ENCODE measurements at places on chromosomes 3 and 15.

DNA sequence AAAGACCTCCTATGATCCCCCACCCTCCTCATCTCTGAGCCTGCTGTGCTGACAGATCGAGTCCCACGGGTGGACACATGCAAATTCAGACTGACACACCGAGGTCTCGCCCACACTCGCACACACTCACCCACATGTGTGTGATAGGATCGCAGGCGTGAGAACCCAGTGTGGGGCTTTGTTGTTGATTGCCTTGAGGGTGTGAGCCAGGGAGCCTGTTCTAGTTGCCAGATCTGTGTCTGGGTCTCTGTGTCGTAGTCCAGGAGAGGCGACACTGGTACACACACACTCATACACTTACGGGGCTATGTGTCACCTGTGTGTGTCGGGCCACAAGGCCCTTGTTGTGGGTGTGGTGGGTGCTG lies 2.0 kb downstream of the EPHB3 start:
- DNase-seq, result no peak

GRCh38 chr3:118781839-118782238 lies 252.8 kb downstream of the IGSF11 start:
- DNase-seq, result no peak

DNA sequence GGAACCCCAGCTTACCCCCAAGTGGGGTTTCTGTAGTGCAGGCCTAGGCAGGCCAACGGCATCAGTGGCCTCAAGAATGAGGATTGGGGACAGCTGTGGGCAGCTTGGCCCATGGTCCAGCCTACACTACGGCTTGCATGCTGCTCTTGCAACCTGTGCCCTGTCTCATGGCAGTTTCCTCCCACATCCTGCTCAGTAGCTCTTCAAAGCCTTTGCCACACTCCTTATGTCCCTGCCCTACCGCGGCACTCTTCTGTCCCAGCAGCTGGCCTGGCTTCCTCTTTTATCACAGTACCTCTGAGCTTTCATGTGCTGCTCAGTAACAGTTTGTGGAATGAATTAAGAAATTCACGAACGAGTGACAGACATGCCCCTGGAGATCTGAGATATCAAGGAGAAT lies 431.0 kb downstream of the EPHB1 start:
- no peak for DNase-seq

GRCh38 chr3:176078906-176079305 lies 1118.4 kb downstream of the TBL1XR1 start:
- DNase-seq, result peak; percentile 9

GRCh38 chr3:186152361-186152798 lies 43.5 kb upstream of the ETV5 start:
- DNase-seq, result no peak

- peak; percentile 80 for DNase-seq
These were observed 91.8 kb upstream of the PFN2 start for GRCh38 chr3:150062492-150062891.

- no peak for DNase-seq
These were observed 7.2 kb upstream of the CFAP161 start for GRCh38 chr15:81126892-81127291.

DNA sequence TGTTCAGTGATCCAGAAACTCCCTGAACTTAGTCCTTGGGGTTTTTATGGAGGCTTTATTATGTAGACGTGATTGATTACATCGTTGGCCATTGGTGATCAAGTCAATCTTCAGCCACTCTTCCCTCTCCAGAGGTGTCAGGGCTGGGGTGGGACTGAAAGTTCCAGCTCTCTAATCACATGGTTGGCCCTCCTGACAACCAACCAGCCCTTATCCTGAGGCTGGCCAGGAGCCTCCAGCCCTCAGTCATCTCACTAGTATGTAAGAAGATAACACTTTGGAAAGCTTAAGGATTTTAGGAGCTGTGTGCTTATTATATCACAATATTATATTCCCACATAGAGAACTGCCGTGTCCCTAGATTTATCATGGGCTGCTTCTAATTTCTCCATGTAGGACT lies 142.3 kb downstream of the VPS8 start:
- no peak for DNase-seq

GRCh38 chr15:72460402-72460801 lies 13.7 kb upstream of the ARIH1 start:
- DNase-seq, result no peak

- no peak for DNase-seq
These were observed 5.2 kb downstream of the SETD5 start for GRCh38 chr3:9402410-9403228.

GRCh38 chr15:52243286-52243685 lies 52.1 kb upstream of the GNB5 start:
- DNase-seq, result no peak

GRCh38 chr3:69288161-69288895 lies 97.6 kb downstream of the FRMD4B start:
- no peak for DNase-seq

- DNase-seq, result peak; percentile 55
These were observed 11.4 kb downstream of the C15orf40 start for GRCh38 chr15:82999905-83000671.

GRCh38 chr3:69671082-69671952 lies 67.9 kb upstream of the MITF start:
- peak; percentile 20 for DNase-seq

- no peak for DNase-seq
These were observed 42.8 kb upstream of the FEZF2 start for GRCh38 chr3:62416144-62416543.

- no peak for DNase-seq
These were observed 4.0 kb downstream of the LAMP3 start for GRCh38 chr3:183158551-183159006.

DNA sequence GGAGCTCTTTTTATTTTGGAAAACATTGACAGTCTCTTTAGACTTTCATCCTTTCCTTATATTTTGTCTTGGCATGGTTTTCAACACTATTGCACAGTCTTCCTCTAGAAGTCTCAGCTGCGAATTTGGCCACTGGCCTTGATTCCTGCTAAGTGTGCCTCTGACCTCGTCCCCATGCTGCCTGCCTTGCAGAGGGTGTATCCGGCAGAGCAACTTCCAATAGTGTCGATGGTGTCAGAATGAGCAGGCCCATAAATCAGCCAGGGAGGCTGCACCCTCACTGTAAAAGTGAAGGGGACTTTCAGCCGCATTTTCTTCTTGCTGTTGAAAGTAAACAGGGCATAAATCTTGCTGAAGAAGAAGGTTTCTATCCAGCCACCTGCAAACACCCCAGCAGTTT lies 336.7 kb upstream of the TRIM42 start:
- no peak for DNase-seq

DNA sequence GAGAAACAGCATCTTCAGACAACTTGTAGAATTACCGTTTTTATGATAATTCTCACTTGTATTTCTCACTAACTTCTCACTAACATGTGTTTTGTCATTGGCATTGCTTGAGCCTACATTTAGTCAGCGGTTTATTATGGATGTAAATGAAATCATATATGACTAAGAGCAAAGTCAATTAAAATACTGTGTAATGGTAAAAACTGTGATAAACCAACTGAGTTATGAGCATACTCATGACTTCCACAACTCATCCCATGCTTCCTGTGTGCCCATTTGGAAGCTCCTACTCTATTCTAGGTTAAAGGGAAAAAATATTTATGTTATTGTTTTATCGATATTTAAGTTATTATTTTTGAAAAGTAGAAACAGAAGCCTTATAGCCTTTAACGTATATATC lies 12.8 kb downstream of the PXK start:
- no peak for DNase-seq

- DNase-seq, result no peak
These were observed 335.6 kb downstream of the TUSC7 start for GRCh38 chr3:117045143-117045542.

DNA sequence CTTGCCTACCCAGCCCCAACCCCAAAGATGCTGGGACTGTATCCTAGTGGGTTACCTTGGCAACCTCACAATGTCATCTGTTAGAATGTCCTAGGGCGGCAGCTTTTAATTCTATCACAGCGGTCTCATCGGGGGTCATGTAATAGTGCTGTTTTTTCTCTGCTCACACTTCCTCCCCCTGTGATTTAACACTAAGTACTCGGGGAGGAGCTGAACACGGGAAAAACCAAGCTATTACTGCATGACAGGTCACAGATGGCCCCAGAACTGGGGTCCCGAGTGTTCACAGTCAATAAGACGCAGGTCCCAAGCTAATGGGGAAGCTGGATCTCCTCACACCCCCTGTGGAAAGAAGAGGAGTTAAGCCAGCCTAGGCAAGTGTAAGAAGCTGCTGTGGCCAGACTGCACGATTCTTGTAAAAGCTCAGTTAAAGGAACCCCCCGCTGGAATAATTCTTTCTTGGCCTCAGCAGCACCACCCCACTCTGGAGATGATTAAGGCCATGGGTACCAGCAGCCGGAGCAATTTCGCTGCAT lies 2.5 kb upstream of the RFTN1 start:
- DNase-seq, result no peak

GRCh38 chr15:39792025-39792843 lies 9.6 kb upstream of the FSIP1 start:
- no peak for DNase-seq

GRCh38 chr15:88634449-88634848 lies 4.4 kb upstream of the ISG20 start:
- no peak for DNase-seq

DNA sequence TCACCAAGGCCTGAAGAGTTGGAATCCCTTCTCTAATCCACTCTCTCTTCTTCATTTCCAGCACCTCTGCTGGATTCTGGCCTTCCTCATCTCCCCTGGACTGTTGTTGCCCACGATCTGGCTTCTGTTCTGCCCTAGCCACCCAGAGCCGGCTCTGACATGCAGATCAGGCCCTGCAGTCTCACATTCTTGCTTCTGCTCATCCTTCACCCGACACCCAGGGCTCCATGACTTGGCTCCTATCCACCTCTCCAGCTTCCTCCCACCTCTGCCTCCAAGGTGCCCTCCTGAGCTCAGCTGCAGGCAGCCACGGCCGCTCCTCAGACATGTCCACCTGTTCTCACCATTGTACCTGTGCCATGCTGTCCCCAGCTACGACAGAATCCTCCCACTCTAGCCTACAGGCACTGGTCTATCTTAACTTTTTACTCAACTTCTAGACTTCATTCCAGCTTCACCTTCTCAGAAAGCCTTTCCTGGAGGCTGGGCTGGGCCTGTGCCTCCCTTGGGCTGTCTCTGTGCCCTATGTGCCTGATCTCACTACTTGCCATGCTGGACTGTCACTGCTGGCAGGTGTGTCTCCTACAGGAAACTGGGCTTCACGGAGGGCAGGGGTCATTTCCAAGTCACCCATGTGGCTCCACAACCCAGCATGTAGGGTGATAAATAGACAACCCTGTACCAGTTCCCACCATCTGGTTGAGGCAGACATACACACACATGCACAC lies 16.0 kb upstream of the TBC1D21 start:
- no peak for DNase-seq

DNA sequence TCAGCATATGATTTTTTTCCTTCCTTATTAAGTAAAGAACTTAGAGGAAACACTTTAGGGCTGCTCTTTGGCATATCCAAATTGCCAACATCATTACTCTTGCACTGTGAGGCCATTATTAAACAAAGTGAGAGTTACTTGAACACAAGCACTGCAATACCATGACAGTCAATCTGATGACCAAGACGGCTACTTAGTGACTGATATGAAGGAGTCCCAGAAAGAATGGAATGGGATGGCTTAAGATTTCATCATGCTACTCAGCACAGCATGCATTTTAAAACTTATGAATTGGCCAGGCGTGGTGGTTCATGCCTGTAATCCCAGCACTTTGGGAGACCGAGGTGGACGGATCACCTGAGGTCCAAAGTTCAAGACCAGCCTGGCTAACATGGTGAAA lies 55.2 kb downstream of the FAM98B start:
- no peak for DNase-seq

DNA sequence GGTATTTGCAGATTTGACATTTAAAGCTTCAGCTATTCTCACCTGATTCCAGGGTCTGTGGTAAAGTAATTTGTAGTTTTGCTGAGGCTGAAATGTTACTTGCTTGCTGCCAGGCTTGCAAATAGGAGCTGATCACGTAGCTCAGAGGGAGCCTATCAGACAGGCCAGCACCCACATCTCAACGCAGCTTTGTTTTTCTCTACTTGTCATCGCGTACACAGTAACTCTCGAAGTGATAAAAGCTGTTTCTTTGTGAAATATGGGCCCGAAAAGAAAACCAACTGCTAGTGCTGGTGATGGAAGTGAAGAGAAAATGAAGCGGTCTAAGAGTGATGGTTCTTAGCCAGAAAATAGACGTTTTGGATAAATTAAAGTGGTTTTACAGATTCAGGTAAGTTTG lies 23.4 kb downstream of the RAB5A start:
- DNase-seq, result no peak

- DNase-seq, result no peak
These were observed 67.4 kb downstream of the ATP10A start for GRCh38 chr15:25795712-25796111.

GRCh38 chr3:109728861-109729494 lies 391.6 kb upstream of the DPPA4 start:
- no peak for DNase-seq

DNA sequence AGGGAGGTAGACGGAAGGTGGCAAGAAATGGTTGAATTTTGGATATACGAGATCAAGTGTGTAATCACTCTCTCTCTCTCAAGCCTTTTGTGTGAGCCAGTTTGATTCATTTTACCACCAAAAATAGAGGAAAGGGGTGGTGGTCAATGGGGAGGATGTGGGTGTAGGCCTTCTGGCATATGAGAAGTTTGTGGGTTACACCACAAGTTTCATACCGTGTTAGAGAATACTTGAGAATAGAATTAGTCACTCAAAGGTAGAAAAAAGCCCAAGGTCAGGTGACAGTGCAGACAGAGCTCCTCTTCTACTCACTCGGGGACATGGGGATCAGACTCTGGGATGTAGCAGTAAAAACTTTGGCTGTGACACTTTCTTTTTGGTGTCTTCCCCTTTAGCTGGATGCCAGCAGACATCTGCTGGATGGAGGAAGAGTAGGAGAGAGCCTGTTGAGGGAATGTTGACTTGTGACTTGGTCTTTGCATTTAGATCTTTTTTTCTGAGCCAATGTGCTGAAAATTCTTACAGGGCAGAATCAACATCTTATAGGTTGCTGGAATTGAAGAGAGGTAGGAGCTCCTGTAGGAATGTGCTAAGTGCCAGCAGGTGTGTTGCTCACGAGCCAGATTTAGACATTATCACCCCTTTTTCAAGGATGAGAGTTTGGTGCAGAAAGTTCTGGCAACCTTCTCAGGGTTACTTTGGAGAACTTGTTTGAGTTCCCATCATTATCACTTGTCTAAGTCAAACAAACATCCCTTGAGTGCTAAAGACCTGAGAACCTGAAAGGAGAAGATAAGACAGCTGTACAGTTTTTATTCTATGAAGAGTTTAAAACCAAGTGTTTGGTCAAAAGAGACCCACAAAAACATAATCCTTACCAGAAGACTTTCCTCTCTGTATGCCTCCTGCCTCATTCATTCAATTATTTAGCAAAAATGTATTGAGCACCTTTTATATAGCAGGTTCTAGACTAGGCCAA lies 43.9 kb upstream of the RYK start:
- no peak for DNase-seq

Measured in fibroblast of the conjunctiva (primary cell).